NCI-H345 (cell line): ENCODE measurements at places on chromosomes 16 and 17.

DNA sequence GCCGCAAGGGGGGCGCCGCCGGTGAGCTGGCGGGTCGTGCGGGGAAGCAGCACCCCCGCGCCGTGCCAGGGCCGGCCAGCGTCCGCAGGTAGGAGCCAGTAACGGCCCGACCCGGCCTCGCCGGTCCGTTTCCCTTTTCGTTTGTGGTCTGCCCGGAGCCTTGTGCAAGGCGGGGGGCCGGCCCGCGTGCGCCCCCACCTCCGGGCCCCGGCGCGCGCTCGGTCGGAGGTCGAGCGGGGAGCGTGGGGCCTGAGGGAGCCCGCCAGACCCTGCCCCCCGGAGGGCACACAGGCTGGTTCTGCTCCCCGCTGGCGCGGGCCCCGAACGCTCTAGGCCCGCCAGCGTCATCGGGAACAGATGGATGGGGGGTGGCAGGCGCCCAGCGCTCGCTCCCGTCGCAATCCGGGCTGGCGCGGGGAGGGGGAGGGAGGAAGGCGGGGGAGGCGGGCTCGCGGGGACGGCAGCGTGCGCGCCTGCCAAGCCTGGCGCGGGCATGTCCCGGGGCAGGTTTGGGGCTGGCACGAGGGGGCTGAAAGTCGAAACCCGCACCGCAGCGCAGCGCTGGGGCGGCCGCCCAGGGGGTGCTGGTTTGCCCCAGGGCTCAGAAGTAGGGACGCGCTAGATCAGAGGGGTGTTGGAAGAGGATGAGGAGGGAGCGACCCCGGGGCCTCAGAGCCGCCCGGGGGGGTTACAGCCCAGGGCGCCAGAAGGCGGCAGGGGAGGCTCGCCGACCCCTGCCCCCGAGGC is 1.5 kb upstream of the GSE1 start:
- peak; percentile 74 for DNase-seq

- DNase-seq = no peak
Measured at GRCh38 chr16:78816499-78817195, 717.2 kb downstream of the WWOX start.

- DNase-seq = no peak
Measured at GRCh38 chr17:80797741-80798594, 193.7 kb upstream of the CHMP6 start.

DNA sequence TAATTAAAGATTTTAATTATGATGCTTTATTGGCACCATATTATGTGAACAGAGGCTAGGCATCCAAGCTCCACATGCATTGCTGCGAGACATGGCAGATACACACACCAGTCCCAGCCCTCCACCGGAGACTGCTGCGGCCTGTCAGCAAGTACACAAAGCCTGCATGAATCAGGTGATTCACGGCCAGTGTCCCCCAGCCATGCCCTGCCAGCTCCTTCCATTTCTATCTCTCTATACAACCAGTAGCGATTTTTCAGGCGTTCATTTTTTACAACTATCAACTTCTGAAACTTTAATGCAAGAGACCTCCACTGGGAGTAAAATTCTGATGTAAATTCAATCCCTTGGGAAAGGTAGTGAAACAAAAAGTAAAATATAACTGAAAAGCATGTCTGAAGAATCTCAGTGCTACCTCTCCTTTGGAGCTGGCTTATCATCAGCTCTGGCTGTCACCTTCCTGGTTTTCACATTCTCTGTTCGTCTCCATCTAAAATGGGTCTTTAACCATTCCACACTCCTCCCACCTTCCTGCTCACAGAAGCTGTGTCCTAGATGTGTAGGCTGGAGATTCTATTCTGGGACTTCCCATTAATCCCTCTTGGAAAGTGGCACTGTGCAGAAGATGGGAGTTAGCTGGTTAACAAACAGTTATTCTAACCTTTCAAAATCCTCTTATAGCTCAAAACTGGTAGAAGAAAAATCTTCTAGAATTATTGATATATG is 32.2 kb downstream of the HS3ST3A1 start:
- no peak for DNase-seq

DNA sequence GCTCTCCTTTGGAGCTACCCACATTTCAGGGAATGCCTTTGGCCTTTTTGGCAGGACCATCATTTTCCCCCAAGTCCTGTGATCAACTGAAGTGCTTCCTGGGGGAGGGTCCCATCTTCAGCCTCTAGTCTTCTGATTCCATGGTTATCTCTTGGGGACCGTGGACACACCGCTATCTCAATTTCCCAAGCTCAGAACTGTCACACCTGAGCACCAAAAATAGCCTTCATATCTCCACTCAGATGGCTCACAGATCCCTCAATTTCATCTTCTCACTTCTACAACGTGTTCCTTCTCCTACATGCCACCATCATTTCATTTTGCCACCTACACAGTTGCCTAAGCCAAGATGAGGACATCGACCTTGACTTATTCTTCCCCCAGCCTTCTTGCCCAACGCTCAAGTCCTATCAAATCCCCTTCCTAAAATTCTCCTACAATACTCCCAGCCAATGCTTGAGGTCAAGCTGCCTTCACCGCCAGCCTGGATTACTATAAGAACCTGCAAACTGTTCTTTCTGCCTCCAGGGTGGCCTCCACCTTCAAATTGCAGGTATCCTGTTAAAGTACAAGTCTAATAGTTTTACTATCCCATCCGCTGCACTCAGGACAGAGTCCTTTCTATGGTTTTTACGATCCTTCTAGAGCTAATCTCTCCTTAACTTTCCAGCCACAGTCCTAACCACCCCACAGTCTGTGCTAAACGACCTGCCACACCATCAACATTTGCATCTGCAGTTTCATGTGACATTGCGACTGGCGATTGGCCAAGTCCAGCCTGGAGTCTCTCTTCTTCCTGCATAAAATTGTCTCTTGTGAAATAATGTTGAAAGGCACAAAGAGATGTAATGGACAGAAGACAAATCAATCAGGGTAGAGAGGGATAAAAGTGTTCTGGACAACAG is 6.2 kb downstream of the ATP6V0D1 start:
- DNase-seq = peak; percentile 7

GRCh38 chr16:4213737-4214136 is 28.1 kb downstream of the SRL start:
- no peak for DNase-seq

DNA sequence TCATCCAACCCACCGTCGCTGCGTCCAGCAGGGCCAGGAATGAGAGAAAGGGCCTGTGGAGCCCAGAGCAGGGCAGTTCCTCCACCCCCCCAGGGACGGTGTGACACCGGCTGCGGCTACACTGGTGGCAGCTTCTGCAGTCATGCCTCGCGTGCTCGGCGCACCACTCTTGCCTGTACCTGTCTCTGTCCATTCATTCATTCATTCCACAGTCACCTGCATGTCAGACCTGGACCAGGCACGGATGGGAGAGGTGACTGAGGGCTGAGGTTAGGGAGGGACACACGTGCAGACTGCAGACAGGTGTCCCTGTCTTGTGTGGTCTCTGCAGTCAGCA is 27.3 kb downstream of the ENDOV start:
- no peak for DNase-seq
